ENCODE measurements at places on chromosomes 5 and 9.

GRCh38 chr9:133769511-133770075 lies 31.4 kb upstream of the SARDH start:
- DNase-seq, result no peak

GRCh38 chr5:82635561-82636288 lies 357.6 kb upstream of the RPS23 start:
- DNase-seq, result no peak

DNA sequence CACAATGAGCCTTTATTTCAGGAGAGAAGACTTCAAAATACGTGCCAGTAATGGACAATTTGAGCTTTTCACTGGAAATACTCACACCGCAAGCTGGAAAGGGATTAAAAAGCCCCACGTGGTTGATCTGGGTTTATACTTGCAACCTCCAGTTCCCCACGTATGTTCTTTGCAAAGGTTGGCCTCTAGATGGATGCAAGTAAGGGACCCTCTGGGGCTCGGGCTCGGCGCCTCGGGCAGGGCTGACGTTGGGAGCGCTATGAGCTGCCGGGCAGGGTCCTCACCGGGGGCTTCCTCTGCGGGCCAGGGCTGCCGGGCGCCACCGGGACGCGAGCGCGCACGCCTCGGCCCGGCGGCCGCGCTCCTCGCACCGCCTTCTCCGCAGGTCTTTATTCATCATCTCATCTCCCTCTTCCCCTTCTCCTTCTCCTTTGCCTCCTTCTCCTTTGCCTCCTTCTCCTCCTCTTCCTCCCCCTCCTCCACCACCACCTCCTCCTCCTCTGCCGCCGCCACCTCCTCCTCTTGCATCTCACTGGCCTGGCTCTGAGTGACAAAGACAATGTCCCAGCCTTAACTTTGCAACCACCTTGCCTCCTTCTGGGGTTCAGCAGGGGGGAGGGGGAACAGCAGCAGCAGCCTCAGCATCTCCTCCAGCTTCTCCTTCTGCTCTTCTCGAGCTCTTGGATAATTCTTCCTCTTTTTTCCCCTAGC lies 701 bp upstream of the ZNF462 start:
- no peak for DNase-seq

DNA sequence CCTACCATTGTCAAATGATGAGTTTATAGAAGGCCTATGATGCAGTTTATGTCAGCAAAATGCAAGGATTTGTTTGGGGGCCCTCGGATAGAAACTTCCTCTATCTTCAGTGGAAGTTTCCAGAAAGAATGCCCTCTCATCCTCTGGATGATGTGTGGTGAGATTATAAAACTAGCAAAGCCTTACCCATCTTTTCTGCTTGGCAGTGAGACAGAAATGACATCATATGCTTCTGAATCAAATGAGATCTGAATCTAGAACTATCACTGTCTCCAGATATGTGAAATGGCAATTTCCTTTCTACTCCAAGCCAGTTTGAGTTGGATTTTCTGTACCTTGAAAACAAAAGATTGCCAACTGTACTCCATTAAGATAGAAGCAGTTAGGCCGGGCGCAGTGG lies 60.4 kb upstream of the CKMT2 start:
- DNase-seq, result no peak

DNA sequence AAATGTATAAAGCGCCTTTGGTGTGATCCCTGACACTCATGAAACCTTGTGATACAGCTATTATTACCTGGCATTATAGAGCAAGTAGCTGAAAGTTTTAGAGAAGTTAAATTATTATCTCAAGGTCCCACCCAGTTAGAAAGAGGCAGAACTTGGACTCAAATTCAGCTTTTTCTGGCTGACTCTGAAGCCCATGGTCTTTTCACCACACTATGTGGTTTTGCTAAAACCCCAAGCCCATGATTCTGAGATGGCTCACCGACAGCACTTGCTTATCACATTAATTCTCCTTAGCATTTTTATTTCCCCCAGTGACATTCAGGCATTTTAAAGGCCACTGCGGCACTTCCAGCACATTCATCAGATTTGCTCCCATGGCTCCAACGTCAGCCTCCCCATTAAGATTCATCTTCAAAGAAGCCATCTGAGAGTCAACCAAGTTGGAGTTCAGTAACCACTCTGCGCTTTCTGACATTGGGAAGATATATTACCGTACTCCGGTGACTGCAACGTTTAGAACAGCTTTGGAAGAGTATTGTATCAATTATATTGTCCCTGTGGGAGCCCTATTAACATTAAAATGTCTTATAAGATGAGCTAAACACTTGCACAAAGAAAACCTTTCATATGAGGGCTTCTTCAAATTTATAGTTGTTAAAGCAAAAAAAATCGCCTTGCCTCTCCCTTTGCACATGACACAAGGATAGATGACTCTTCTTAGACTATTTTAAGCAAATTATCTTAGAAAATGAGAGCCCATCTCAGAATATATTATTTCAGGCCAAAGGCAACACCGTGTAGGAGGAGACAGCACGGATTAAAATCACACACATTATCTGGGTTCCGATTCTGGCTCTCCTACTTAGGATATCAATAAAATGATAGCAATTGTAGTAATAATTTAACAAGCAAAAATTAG lies 638.1 kb downstream of the ACTL7B start:
- no peak for DNase-seq

GRCh38 chr5:157214861-157215513 lies 34.3 kb downstream of the ITK start:
- DNase-seq, result no peak

- DNase-seq, result no peak
Observed at GRCh38 chr5:138927979-138928378, 52.8 kb upstream of the LRRTM2 start.

DNA sequence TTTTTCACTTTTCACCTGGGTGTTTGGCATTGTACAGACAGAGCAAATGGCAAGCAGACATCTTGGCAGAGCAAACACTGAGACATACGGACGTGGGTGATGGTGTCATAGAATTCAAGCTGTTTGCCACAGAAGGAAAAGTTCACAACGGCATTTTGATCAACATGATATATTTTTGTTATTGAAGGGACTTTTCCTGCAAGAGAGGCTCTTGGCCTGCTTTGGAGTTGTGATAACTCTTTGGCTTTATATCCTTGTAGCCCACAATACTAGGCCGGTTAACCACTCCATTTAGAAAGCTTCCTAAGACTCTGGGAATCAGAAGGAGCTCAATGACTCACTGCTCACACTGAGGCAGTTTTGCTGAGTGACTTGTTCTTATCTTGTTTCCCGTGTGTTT lies 1038.3 kb downstream of the TLE1 start:
- peak; percentile 13 for DNase-seq

GRCh38 chr5:41876678-41877077 lies 6.5 kb upstream of the OXCT1 start:
- no peak for DNase-seq

DNA sequence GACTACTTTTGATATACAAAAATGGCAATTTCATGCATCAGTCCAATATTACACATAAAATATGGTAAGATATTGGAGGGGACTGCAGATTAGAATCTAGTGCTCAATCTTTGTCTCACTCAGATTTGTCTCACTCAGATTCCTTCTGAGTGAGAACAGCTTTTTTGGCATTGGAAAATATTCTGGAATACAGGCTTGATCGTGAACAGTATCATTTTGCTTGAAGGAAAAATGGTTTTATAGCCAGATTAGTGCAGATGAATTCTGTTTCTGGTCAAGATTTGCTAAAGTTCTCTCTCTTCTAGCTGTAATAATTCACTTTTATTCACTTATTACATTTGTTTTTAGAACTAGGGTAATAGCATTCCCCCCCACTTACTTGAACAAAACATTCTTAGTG lies 51.2 kb downstream of the MAN2A1 start:
- no peak for DNase-seq

GRCh38 chr9:106890608-106891007 lies 27.6 kb downstream of the ZNF462 start:
- DNase-seq, result no peak

DNA sequence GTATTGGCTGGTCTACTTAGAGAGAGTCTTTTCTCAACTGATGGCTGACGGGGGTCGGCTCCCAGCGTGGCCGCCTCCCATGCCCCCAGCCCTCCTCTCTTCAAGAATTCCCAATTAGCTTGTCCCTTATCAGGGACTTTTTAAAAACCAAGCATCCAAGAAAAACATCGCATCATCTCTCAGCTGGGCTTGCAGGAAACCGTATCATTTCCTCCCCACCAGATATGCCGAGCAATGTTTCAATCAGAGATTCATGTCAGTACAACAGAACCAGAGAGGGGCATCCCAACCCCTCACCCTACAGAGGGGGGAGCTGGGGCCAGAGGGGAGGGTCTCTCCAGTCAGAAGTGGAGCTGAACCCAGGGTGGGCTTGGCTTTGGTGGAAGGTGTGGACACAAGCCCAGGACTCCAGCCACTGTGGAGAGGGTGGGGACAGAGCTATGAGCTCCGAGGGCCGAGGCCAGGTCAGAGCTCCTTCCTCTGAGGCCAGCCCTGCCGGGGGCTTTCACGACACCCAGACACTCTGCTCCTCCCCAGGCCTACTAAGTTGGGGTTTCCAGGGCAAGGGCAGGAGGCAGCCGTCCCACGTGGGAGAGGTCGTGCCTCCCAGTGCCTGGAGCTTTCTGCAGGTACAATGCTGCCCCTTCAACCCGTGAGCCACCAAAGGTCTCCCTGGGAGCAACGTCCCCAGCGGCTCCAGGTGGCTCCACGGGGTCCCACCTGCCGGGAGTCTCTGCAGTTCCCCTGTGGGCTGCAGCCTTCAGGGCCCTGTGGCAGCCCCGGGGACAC lies 39.0 kb upstream of the TMEM250 start:
- DNase-seq, result no peak
